ENCODE measurements at places on chromosomes 1 and 21.

GRCh38 chr1:160807247-160807646 is 11.3 kb downstream of the LY9 start:
- no peak for DNase-seq

GRCh38 chr1:26530895-26531598 is 1.5 kb downstream of the RPS6KA1 start:
- no peak for DNase-seq

- DNase-seq, result no peak
These were observed 27.6 kb upstream of the HHAT start for GRCh38 chr1:210300923-210301614.

GRCh38 chr1:41396084-41396483 is 34.9 kb downstream of the FOXO6 start:
- DNase-seq, result no peak

DNA sequence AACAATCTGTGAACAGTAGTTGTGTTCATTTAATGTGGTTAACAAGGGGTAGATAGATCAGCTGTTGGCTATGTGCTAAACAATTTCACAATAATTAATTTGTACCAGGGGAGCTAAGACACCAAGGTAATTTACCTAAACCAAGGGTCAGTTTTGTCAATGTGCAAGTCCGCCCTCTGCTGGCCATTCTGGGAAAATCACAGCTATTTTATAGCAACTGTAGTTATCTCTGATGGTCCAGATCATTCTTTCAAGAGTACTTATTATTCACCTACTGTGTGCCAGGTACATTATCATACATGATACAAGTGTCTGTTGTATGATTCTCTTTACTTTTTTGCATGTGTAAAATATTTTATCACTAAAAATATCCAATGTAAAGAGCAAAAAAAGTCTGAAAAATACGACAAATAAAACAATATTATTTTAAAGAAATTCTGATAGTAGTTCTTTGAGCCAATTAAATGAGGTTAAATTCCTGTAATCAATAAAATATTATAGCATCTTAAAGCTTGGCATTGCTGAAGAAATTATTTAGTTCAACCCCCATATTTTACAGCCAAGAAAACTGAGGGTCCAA is 312.3 kb upstream of the FAM78B start:
- peak; percentile 56 for DNase-seq

DNA sequence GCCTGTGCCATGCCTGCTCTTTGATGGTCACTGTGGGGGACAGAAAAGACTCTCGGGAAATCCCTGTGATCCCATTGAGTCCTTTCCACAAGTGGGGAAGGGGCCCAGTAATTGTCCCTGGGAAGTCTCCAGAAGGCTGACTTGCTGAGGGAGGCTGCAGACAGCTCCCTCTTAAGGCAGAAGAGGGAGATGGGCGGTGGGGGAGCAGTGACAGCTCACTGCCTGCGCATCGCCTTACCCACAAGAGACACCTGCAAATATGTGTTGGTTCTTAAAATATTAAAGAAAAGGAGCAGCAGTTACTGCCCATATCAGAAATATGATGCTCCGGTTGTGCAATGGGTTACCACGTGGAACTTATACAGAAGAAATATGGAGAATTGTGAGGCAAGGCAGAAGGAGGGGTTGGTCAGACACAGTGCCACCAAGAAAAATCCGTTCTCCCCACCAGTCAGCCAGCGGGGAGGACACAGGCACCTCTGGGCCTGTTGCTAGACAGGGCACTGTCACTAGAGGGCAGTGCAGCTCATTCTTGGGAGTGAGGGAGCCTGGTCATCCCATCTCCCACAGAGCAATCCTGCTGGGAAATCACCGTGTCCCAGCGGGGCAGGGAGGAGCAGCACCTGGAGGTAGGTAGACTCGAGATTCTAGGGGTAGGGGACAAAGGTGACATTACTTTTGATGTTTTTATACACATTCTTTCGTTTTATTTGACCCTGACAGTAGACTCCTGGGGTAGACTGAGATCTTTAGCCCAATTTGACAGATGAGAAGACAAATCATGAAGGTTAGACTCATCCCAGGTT is 6.9 kb upstream of the CAMK1G start:
- DNase-seq, result peak; percentile 73

GRCh38 chr1:107795441-107795840 is 169.5 kb downstream of the VAV3 start:
- no peak for DNase-seq

GRCh38 chr1:16386454-16387113 is 19.5 kb downstream of the SZRD1 start:
- no peak for DNase-seq

DNA sequence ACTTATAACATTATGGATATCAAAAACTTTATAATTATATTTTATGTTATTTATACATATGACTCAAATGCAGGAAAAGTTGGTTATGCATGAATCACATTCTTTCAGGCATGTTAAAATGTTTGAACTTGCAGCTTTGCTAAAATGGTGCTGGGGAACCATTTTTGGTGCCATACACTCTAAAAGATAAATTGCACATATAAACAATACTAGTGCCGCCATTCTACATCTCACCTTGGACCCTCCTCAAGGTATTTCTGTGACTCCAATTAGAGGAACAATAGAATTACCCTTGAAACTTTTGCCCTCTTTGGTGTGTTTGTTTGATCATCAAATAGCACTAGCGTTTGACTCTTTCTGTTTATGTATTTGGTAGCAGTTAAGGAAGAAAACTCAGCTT is 997 bp downstream of the PRKACB start:
- DNase-seq, result no peak

DNA sequence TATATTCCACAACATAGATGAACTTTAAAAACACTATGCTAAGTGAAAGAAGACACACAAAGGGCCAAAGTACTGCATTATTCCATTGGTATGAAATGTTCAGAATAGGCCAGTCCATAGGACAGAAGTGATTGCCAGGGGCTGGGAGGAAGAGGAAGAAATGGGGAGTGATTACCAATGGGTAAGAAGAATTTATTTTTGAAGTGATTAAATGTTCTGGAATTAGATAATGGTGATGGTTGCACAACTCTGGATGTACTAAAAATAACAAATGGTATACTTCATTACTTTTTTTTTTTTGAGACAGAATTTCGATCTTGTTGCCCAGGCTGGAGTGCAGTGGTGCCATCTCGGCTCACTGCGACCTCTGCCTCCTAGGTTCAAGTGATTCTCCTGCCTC is 61.7 kb downstream of the CHD5 start:
- no peak for DNase-seq

DNA sequence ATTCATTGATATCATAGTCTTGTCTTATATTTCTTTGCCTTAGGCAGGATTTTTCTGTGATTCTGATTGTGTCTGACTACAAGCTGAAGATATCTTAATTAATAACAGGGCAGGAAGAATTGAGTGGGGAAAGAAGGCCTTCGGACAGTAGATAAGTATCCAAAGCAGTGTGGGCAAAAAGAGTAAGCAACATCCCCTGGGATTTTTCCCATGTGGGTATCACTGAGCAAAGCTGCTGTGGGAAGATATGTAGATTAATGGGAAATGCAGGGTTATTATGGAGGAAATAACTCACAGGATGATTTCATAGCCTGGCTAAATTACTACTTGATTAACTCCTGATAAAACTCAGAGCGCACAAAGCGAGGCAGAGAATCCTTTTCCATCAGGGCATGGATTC is 55.7 kb downstream of the RGS5 start:
- no peak for DNase-seq

- no peak for DNase-seq
These were observed 334.6 kb downstream of the RGS7 start for GRCh38 chr1:241022366-241022765.

DNA sequence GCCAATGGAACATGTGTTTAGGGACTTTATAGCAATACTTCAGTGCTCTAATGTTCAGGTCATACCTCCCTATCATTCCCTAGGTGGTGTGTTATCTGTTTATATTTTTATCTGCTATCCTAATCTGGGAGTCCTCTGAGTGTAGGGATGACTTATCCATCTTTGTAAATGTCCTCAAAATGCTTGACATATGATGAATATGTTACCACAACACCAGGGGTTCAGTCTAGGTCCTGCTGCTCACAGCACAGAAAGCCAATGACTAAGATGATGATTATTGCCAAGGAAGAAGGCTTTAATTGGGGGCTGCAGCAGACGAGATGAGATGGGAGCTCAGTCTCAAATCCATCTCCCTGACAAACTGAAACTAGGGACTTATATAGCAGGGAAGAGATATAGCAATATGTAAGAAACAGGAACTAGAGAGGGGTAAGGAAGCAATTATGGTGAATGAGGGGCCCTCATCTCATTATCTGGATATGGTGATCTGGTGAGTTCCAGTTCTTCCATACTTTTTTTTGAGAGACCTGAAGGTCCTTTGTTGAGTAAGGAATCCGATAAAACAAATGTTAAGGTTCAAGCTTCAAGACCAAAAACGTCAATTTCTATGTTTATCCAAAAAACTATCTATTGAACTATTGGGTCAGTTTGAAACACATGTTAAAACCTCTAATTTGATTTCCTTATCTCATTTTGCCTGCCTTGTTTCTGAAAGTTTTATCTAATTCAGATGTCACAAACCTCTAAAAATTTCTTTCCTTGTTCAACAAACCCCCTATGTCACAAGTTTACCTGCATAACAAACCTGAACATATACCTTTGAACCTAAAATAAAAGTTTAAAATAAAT is 256.7 kb upstream of the CACYBP start:
- DNase-seq, result no peak

DNA sequence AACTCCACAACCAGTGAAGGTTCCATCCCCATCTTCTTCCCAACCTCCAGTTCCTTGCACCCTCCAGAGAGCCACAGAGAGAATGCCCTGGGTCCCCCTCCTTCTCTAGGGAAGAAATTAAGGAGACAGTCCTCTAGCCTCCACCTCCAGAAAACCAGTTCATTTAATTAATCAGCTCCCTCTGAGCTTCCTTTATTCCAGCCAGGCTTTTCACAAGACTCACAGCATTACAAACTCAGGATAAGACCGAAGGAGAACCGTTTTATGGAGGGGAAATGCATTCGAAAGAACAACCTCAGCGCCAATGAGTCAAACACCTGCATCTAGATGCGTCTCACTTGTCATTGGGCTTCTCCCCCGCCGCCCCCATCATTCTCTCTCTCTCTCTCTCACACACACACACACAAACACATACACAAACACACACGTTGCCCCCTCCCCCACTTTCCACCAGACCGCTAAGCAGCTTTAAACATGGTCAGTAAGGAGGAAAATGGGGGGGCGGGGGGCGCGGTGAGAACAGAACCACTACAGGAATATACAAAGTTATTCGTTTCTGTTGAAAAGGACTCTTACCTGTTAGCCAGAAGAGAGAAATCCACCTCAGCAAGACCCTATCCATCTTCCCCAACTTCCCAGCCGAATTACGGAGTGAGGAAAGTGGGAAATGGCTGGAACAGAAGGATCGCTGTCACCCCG is 544 bp downstream of the ILDR2 start:
- no peak for DNase-seq

- DNase-seq, result no peak
These were observed 11.1 kb downstream of the SH2D1B start for GRCh38 chr1:162400790-162401355.

Data from omental fat pad (tissue), 4 donors.